Activated CD8-positive, alpha-beta T cell treated with anti-CD3 and anti-CD28 coated beads for 36 hours (primary cell): ENCODE measurements at places on chromosomes 1 and 21. TPM values are rescaled to one million over a fixed set of nuclear protein-coding genes. Genes with fewer than 3 reads are reported as not detected.
A peak's percentile ranks its signal among the peaks of the same experiment; 100 is the strongest.

Gene CFHR4
- not detected for total RNA-seq

- H3K36me3 ChIP-seq: peaks cover 30% of the 10 kb centered on the region
- H3K27me3 ChIP-seq: no peaks in the 10 kb centered on the region
- peak overlapping the region; percentile 96 for H3K4me3 ChIP-seq
- DNase-seq: no peak
- H3K27ac ChIP-seq: peak overlapping the region; percentile 95
These were observed 642 bp downstream of the MLLT11 start for GRCh38 chr1:151060657-151061421.

- no peak overlapping the region for H3K27ac ChIP-seq
- no peaks in the 10 kb centered on the region for H3K27me3 ChIP-seq
- no peak for DNase-seq
- no peak overlapping the region for H3K4me3 ChIP-seq
- peaks cover 25% of the 10 kb centered on the region for H3K36me3 ChIP-seq
These were observed 24.8 kb upstream of the EDN2 start for GRCh38 chr1:41509270-41509671.

DNA sequence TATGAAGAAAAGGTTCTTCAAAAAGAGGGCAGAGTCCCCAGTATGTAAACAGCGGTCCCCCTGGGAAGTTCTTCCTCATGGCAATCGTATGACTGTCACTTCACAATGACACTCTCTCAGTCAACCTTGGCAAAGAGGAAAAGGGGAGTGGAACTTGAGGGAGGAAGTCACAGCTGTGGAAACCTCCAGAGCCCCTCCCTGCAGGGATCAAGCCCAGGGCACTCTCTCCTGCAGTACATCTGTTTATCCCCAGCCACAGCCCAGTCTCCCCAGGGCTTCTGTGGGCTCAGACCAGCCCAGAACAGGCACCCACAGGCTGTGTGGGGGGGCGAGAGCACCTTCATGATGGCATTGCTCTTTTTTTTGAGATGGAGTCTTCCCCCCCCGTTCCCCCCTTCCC is 2.0 kb downstream of the ATP13A2 start:
- H3K27me3 ChIP-seq: no peaks in the 10 kb centered on the region
- H3K4me1 ChIP-seq: peaks cover 19% of the 10 kb centered on the region
- no peaks in the 10 kb centered on the region for H3K36me3 ChIP-seq
- H3K4me3 ChIP-seq: no peak overlapping the region
- no peak overlapping the region for H3K27ac ChIP-seq

DNA sequence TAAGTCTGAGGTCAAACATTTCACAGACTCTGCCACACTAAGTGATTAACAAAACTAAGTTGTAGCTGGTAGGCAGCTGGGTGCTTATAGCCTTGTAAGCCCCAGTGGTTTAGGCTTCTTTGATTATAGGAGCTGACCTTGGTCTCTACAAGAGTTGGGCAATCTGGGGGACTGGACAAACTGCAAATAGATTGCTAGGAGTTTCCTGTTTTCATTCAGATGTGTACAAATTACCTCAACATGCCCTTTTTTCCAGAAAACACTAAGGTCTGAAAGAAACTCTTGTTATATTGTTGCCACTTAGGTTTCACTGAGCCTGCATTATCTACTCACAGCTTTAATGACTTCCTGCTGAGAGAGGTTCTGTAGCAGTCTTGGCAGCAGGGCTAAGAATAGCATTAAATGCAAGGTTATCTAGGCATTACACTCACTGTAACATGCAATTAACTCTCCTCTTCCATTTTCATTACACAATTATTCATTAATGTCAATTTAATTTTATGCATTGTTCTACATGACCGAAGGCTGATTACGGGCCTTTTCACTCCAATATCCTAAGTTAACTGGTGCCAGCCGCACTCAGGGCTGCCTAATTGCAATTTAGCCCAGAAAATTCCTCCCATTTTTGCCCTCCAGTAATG is 314.0 kb downstream of the LMO4 start:
- peaks cover 4% of the 10 kb centered on the region for H3K4me1 ChIP-seq
- no peak for DNase-seq
- H3K4me3 ChIP-seq: no peak overlapping the region
- H3K27me3 ChIP-seq: no peaks in the 10 kb centered on the region

- H3K27ac ChIP-seq: peak overlapping the region; percentile 76
- H3K27me3 ChIP-seq: no peaks in the 10 kb centered on the region
- H3K4me1 ChIP-seq: peaks cover 23% of the 10 kb centered on the region
- no peak overlapping the region for H3K4me3 ChIP-seq
- H3K36me3 ChIP-seq: peaks cover 34% of the 10 kb centered on the region
These were observed 10.9 kb upstream of the ALDH4A1 start for GRCh38 chr1:18913065-18913835.
